NCI-H2081 (cell line): ENCODE measurements at places on chromosomes 12 and 14.

DNA sequence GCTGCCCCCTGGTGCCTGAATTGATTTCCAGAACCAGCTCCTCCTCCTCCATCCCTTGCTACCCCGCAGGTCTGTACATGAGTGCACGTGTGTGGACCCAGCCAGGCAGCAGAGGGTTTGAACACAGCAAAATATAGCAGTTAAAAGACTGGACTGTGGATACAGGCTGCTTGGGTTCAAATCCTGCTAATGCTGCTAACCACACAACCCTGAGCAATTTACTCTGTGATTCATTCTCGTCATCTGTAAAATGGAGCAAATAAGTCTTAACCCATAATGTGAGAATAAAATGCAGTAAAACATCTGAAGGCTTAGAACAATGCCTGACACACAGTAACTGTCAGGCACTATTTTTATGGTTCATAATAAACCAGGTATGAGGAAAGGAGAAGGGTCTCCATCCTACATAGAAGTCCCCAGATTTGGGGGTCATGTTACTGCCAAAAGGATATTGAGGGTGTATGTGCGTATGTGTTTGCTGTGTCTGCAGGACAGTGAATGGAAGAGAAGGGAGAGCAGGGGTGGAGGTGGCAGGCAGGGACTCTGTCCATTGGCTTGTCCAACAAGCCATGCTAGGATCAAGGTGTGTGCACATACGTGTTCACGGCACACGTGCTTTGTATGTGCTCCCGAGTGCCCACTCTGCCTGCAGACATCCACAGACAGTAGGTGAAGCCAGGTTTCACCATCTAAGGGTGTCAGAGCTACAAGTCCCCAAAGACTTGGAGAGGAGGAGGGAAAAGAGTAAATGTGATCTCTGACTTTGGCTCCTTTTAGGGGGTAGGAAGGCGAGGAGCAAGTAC is 1.5 kb upstream of the STAT6 start:
- DNase-seq: peak; percentile 85

DNA sequence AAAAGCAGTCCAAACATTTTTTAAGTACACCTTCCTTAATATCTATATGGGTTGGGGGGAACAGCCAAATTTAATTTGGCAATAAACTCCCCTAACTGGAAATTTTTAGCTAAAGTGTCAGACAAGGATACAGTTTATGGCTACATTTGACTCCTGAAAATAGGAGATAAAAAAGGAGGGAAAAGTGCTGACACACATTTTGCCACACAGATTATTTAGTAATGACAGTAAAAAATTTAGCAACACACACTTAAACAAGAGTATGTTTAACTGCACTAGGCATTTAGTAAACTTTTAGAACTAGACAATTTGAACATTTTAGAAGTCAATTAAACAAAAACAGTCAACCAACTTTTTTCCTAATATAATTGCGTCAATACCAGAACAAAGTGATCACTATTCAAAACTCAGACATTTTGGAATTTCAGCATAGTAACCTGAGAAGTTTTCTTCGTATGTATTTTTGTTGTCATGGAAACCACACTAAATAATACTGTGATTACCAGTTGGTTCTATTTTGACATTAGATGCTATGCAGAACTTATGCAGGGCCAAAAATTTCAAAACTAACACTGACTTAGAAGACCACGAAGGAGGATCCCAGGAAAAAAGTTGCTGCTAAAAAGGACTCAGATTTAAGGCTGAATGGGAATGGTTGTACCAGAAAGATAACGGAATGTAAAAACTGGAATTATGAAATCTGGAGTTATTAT is 13.4 kb downstream of the GMFB start:
- no peak for DNase-seq

- DNase-seq: no peak
These were observed 11.5 kb downstream of the OAS2 start for GRCh38 chr12:112989806-112990205.

DNA sequence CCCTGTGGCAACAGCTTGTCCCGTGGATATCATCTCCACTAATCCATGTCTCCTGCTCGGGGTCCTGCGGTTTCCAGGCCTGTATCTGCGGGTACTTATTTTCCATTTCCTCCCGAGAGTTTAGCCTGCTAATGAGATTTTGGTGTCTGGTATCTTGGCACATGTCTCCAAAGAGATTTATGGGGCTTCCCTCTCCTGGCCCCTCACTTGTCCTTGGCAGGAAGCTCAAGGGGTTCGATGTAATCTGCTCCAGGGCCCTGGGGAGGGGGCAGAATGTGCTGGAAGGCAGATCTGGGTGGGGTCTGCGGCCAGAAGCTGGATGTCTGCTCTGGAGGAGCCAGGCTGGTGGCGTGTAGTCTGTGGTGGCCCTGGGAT is 85.7 kb downstream of the KIF26A start:
- DNase-seq: no peak

DNA sequence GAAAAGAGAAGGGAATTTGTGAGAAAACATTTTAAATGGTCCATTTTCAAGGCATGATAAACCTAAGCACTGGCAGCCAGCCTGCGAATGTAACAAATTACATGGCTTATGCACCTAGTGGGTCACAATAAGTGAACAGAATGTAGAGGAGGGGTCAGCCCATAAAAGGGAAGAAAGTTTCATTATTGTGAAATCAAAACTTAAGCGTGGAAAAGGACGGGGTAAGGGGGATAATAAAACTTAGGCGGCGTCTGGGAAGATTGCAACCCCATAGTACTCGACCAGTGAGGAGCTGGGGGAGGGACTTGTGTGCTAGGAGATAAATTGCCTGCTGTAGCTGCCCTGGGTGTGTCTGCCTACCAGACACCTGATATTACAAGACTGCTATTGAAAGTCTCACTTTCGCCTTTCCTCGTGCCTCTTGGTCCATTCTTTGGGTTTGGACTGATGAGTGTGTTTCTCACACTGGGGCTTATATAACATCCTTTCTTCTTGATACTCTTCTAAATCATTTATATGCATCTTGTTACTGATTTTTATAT is 40.6 kb downstream of the ZDHHC17 start:
- DNase-seq: no peak

GRCh38 chr14:29316936-29317335 is 550.3 kb downstream of the FOXG1 start:
- no peak for DNase-seq

DNA sequence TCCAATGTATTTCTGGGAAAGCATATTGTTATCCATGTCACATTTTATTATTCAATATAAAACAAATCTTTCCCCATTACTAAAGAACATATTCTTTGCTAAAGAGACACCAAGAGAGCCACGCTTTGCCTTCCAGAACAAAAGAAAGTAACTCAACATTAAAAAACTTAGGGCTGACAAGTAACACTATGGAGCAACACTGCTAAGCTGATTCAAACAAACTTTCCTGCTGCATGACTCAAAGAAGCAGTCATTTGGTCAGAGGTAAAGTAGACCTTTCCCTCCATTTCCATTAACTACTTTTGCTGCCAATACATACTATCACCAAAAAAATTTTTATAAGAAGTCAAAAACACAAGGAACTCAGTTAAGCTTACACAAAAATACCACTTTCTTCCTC is 83.0 kb downstream of the DENND5B start:
- DNase-seq: no peak

- DNase-seq: no peak
These were observed 24.0 kb downstream of the CCDC85C start for GRCh38 chr14:99579903-99580571.

GRCh38 chr14:71139294-71139946 is 232.2 kb downstream of the PCNX1 start:
- no peak for DNase-seq

DNA sequence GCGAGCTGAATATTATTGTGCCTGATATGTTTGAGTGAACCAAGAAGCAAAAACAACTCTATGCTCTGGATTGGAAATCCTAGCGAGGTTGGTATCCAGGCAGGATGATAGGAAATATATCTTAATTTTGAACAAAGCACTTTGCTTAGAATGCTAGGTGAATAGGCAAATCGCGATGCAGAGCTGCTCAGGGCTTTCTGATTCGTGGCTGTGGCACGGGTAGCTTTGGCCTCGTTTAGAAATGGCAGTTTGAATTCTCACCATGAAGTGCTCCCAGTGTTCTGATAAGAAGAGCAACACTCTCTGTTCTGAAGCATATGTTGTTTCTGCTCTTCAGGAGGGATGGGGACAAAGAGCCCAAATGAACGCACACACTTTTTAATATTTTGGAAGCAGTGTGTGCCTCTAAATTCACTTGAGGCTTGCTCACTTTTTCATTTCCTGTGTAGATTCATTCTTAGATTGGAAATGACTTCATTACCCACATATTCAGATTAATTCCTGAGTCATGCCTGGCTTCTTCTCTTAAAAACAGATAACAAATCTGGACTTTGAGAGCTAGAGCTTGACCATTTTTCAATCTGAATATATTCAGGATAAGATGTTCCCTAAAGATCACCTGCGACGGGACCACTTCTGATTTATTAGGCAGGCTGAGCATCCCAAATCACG is 200.9 kb downstream of the RPAP3 start:
- DNase-seq: no peak

- no peak for DNase-seq
These were observed 79.2 kb downstream of the DAD1 start for GRCh38 chr14:22509751-22510300.

GRCh38 chr12:17918013-17918412 is 172.0 kb downstream of the RERGL start:
- no peak for DNase-seq

DNA sequence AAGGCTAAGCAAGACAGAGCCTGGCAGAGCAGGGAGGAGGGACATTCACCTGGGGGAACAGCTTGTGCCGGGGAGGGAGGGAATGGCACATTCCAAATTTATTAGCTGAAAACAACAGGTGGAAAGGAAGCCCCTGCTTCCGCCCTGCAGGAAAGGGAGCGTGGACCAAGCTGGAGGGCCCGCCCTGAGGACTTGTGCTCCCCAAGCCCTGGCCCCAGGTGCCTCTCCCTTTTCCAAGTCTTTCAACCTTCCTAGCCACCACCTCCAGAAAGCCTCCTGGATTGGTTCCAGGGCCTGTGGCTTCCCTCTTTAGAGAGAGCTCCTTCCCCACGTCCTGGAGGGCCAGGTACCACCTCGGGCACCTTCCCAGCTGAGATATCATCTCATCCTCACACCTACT is 2.7 kb downstream of the DEGS2 start:
- DNase-seq: no peak

DNA sequence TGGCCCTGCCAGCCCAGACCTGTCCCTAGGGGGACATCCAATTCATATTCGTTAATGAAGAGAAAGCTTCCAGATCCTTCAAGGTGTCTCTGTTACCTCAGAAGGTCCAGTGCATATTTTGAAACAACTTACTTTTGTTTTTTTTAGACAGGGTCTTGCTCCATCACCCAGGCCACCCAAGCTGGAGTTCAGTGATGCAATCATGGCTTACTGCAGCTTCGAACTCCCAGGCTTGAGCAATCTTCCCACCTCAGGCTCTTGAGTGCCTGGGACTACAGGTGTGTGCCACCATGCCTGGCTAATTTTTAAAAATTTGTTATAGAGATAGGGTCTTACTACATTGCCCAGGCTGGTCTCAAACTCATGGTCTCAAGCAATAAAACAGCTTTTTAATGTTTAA is 48.4 kb downstream of the B4GALNT3 start:
- DNase-seq: no peak

DNA sequence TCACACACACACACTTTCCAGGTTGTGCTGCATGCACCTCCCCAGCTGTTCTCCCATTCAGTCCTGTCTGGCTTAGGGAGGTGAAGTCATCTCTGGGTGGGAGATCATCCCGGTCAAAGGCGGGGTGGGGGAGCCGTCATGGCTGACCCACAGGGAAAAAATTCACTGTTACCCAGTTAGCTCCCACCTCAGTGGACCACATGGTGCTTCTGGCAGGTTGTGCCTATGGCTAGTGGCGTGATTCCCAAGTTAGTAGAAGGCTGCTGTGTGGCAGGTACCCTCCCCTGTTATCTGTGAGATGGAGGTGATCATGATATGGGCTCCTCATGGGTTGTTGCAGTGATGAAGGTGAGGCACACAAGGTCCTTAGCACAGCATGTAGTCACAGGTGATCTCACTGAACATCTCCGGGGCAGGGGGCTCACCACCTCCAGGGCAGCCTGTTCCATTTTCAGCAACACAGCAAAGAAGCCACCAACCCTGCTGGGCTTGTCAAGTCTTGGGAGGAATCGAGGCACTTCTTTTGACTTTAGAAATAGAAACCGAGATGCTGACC is 154.9 kb upstream of the CCND2 start:
- no peak for DNase-seq

DNA sequence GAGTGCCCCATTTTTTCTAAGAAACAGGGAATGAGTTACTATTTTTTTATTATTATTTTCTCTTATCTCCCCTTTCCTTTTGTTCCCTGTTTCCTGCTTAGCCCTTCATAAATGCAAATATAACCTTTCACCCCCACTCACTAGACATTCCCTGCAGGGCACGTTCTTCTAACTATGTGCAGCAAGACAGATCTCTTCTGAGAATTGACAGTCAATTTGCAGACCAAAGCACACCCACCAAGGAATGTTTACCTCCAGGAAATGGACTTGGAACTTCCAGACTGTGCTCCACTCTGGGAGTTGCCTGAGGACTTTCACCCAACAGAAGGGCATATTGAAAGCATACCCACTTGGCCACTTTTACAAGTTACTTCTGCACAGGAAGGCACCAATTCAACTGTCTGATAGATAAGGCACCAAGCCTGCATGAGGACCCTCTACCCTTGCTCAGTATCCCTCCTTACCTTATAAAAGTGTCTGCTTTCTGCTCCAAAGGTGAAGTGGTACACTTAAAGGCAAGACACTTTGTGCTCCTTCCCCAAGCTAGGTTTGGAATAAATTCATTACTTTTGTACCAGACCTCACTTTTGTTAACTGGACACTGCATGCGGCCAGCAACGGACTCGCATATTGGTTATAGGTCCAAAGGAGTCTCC is 6.5 kb downstream of the TAS2R19 start:
- DNase-seq: no peak

DNA sequence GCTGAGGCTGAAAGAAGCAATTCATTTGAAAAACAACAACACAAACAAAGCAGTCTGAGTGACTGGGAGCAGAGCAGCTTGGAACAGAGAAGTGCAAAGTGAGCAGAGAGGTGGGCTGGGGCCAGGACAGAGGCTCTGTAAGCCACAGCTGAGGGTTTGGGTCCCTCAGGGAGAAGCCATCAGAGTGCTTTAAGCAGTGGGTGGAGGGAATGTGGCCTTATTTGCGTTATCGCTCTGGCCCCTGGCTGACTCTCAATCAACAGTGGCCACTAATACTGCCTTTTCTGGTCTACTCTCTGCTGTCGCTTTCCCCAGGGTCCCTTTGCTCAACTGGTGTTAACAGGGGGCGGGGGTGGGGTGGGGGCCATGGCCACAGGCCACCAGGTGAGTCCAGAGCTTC is 44.2 kb downstream of the IRF2BPL start:
- DNase-seq: no peak
